ENCODE measurements at places on chromosomes 3 and 15.

DNA sequence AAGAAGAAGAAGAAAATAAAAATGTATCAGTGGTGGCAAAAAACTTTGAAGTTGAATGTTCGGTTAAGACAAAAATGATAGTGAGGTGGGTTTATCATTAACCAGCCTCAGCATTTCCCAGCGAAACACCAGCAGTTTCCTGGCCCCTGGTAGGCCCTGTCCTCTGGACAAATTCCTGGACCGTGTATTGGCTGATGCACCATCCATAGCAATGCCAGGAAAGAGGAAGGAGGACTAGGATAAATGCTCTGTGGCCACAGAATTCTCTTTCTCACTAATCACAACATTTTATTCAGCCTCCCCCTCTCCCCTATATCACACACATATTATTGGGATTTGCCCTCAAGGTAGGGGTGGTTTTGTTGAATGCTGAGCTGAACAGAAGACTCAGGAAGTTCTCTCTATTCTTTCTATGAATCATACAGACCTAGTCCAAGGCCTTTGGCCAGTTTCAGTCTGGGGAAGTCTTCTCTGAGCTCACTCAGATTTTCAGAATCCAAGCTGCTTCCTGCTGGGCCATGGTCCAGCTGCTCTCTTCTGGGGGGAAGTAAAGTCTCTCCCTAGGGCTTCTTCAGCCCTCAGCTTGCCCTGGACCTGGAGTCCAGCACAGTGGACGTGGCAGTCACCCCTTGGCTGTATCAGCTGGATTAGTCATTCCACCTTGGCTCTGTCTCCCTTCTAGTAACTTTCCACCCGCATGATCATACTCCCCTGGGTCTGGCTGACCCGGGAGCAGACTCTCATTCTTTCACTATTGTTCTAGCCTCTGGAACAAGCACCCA, 27.6 kb downstream of the SLC28A1 start:
- no peak for DNase-seq

DNA sequence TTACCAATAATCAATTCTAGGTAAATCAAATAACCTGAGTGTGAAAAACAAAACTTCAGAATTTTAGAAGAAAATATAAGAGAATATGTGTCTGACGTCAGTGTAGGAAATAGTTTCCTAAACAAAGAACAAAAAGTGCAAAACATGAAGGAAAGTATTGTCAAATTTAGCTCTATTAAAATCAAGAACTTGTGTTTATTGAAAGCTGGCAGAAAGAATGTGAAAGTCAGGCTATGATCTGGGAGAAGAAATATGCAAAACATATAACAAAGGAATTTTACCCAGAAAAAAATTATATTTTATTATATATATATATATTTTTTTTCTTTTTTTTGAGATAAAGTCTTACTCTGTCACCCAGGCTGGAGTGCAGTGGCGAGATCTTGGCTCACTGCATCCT, 129.1 kb upstream of the ANKRD28 start:
- DNase-seq = no peak

GRCh38 chr3:46663591-46664135, 29.8 kb downstream of the ALS2CL start:
- no peak for DNase-seq

- DNase-seq = no peak
Observed at GRCh38 chr3:154430014-154430413, at the start of gene GPR149. GPR149 (minus strand) TSS chr3:154430190; CDS start chr3:154429615, 575 bp downstream.

DNA sequence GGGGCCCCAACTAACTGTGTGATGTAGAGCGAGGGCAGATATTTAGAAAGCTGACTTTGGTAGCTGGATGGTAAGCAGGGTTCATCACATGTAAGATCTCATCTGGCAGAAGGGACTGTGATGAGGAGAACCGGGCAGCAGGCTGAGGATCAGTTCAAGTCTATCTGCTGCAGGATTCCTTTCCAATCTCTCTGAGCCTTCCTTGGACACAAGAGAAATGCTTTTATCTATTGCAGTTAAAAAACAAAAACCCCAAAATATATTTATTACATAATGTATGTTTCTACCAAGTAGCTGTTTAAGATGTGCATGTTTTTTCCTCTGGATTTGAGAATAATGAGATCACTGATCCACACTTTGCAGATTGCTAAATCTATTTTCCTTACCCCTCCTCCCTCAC, 411.5 kb downstream of the RAP2B start:
- DNase-seq = no peak

- DNase-seq = no peak
Observed at GRCh38 chr15:100502651-100503050, 26.1 kb downstream of the CERS3 start.

DNA sequence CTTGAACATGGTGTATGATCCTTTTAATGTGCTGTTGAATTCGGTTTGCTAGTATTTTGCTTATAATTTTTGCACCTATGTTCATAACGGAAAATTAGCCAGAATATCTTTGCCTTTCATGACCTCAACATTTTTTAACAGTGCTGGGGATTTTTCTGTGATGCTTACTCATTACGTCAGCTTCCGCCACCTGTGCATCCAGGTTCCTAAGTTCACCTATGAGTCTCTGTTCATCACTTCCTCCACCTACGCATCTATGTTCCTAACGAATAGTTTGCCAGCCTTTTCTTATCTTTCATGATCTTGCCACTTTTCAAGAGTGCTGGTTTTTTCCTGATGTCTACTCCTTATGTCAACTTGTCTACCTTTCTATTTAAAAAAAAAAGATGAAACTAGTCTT, 16.5 kb downstream of the AADACL2 start:
- no peak for DNase-seq

GRCh38 chr15:74531144-74531811, 9.7 kb upstream of the ARID3B start:
- DNase-seq = no peak

- DNase-seq = no peak
Observed at GRCh38 chr15:39171944-39172368, 408.9 kb upstream of the THBS1 start.

DNA sequence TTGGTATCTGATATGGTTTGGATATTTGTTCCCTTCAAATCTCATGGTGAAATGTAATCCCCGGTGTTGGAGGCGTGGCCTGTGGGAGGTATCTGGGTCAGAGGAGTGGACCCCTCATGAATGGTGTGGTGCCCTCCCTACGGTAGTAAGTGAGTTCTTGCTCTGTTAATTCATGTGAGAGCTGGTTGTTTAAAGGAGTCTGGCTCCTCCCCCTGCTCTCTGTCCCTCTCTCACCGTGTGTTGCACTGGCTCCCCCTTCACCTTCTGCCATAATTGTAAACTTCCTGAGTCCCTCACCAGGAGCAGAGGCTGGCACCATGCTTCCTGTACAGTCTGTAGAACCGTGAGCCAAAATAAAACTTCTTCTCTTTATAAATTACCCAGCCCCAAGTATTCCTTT, 246.9 kb upstream of the AGTR1 start:
- DNase-seq = no peak

DNA sequence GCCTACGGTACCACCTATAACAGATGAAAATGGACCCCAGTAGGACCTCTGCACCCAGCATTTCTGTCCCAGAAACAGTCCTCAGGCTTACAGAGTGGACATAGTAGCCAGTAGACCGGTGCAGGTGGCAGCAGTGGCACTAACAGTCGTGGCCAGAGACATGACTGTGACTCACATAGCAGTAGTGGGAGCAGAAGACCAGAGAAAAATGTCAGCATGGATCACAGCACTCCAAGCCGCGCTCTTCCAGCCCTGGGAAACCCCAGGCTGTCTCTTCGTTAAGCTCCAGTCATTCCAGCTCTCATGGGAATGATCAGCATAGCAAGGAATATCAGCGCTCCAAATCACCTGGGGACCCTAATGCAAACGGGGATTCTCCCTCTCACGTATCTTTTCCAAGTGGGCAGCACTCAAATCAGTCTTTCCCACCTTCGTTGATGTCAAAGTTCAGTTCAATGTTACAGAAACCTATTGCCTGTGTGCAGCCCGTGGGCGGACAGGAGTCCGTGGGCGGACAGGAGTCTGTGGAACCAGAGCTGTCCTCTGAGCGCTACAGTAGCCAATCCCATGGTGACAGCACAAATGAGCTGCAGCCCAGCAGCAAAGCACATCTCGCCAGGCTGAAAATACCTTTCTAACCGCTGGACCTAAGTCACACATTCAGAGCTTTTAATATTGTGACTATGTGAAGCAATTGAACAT, 10.5 kb downstream of the BFSP2 start:
- no peak for DNase-seq

DNA sequence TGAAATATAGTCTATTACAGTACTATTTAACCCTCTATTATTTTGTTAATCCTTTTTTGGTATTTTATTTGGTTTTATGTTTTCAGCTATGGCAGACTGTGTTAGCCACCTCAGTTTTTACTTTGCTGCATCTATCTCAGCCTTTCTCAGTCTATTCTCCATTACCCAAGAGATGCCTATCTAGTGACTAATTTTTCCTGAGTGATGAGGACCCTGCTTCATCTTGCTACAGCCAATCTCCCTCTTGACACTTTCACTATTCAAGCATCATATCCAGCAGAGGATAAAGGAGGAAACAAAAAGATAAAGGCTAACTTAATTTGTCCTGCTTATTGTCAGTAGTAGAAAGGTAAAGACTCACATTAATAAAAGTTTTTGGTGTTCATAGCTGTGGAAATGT, 141.8 kb upstream of the NECTIN3 start:
- no peak for DNase-seq
